ENCODE measurements at places on chromosomes 7 and 10.

DNA sequence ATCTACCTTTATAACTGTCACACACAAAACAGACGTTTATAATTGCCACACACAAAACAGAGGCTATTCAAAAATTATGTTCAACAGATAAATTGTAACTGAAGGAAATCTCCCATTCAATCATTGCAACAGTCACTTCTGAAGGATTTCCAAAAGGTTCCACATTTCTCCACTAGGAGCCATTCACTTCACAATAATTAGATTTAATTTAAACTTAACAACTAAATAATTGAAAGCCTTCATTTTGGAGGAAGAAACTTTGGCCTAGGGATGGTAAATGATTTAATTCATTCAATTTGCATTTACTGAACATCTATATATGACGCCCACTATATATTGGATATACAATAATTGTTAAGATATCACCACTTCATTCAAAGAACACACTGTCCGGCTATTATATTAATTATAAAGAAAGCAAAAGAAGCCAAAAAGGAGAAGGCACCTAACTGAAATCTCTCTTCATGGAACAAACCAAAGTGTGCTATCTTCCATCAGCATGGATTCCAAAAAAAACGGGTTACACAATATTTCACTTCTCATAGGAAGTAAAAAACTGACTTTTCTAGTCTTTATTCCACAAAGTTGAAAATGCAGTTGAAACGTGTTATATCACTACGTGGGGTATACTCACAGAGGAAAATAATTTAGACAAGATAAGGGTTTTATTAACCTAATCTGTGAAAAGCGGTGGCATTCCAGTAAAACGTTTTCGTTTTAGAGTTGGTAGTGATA lies 1.7 kb downstream of the ATAD1 start:
- no peak for DNase-seq

- DNase-seq, result no peak
These were observed 74.7 kb downstream of the ABCA13 start for GRCh38 chr7:48245751-48246472.

DNA sequence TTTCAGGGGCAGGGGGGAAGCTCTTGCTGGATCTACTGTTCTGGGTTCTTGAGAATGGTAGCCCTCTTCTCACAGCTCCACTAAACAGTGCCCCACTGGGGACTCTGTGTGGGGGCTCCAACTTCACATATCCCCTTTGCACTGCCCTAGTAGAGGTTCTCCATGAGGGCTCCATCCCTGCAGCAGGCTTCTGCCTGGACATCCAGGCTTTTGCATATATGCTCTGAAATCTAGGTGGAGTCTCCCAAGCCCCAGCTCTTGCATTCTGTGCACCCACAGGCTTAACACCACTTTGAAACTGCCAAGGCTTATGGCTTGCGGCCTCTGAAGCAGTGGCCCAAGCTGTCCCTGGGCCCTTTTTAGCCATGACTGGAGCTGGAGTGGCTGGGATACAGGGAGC lies 150.7 kb downstream of the LRMDA start:
- DNase-seq, result no peak

DNA sequence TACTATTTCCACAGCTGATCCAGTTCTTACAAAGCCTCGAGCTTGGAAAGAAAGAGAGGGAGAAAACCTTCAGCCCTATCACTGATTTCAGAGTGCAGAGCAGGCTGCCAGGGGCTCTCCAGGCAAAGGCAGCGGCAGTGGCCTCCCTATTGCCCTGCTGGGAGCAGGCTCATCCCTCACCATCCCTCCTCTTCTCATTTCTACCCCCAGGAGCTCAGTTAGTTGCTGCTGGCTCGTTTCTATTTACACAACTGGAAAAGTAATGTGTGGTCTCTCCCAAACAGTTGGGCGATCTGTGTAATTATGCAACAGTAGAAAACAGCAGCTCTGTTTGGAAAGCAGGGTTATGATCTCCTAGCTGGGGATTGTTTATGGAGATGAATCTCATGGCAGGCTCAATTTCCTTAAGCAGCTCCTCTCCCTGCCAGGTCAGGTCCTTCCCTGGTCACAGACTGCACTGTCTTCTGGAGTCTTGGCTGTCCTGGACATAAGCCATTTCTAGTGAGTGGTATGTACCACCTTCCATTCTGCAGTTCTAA lies 28.7 kb upstream of the TNS3 start:
- DNase-seq, result no peak

- no peak for DNase-seq
These were observed 926.7 kb upstream of the ZNF722 start for GRCh38 chr7:63071920-63072319.

- DNase-seq, result no peak
These were observed 8.1 kb downstream of the TASOR2 start for GRCh38 chr10:5692461-5693358.

DNA sequence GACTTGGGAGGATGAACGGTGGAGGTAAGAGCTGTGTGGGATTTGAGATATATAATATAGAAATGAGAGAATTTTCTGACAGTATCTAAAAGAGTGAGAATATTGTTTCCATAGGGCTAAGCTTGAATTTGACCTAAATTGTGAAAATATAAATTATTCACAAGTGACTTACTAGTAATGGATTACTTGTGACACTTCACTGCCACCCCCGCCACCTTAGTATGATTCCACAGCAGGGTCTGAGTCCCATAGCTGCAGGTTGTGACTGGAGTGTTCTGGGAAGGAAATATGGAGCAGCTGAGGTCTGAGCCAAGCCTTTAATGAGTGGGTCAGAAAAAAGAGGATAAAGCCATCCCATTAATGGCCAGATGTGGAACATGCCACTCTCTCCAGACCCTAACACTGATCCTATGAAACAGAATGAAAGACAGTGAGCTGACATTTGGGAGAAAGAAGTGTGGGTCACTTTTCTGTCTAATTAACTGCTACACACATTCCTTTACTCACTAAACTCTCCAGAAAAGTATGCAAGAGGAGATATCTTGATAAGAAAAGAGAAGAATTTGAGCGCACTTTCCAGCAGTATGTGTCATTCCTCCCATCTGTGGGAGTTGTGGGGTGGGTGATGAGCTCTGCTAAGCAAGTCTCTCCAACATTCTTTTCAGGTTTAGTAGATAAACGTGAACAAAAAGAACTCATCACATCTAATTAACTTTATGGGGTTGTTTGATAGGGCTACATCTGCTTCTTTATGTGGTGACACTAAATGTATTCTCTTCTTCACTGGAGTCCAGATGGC lies 1193.4 kb downstream of the SORCS3 start:
- DNase-seq, result no peak

Data from SHP77 treated with DMSO at 0.1 percent for 48 hours (cell line).